Aortic smooth muscle cell (primary cell): ENCODE measurements at places on chromosomes 3 and 15. TPM values are rescaled to one million over a fixed set of nuclear protein-coding genes. Genes with fewer than 3 reads are reported as not detected.

The AADAC gene
- total RNA-seq, result 10.6 and 48.2 TPM in 2 replicates

The MAGEL2 gene
- total RNA-seq, result 0.06 TPM in 1 of 2 replicates, not detected in the other

The GPR149 gene
- not detected in 2 replicates for total RNA-seq

The CYP8B1 gene
- not detected in 2 replicates for total RNA-seq

The ITIH1 gene
- total RNA-seq, result 0.40 and 0.56 TPM in 2 replicates

The CD96 gene
- total RNA-seq, result under 0.01 TPM in 2 replicates

The SERINC4 gene
- under 0.01 and 0.06 TPM in 2 replicates for total RNA-seq

The ZSCAN29 gene
- 16.1 and 17.3 TPM in 2 replicates for total RNA-seq

The SLC4A7 gene
- total RNA-seq, result 209 and 313 TPM in 2 replicates

The LRRC34 gene
- total RNA-seq, result 3.4 and 3.8 TPM in 2 replicates

The ZNF774 gene
- total RNA-seq, result 1.8 and 2.8 TPM in 2 replicates

The ZNF660 gene
- 1.1 and 1.5 TPM in 2 replicates for total RNA-seq

The PGBD4 gene
- 2.2 and 2.4 TPM in 2 replicates for total RNA-seq

The ROBO2 gene
- total RNA-seq, result 0.81 and 3.2 TPM in 2 replicates

The PLSCR2 gene
- total RNA-seq, result 0.40 TPM in 1 of 2 replicates, not detected in the other

The WDR48 gene
- 40.2 and 44.3 TPM in 2 replicates for total RNA-seq

The ALDH1A2 gene
- 3.3 and 7.0 TPM in 2 replicates for total RNA-seq

The PPP1R14D gene
- total RNA-seq, result not detected in 2 replicates

The BOC gene
- total RNA-seq, result 2.3 and 5.0 TPM in 2 replicates

The C15orf62 gene
- total RNA-seq, result under 0.01 and 0.06 TPM in 2 replicates

The USP8 gene
- total RNA-seq, result 36.3 and 52.0 TPM in 2 replicates

The UPK1B gene
- 0.06 and 0.40 TPM in 2 replicates for total RNA-seq

The SLC28A1 gene
- not detected in 2 replicates for total RNA-seq

The IL5RA gene
- not detected in 2 replicates for total RNA-seq

The SENP8 gene
- 2.0 and 2.6 TPM in 2 replicates for total RNA-seq

The RLBP1 gene
- total RNA-seq, result not detected in 2 replicates

The GOLGA6D gene
- total RNA-seq, result not detected in 2 replicates

The CLSTN2 gene
- 2.2 and 3.0 TPM in 2 replicates for total RNA-seq

The ZDHHC23 gene
- 3.8 and 5.4 TPM in 2 replicates for total RNA-seq

The BTD gene
- 20.5 and 23.6 TPM in 2 replicates for total RNA-seq

The REC114 gene
- not detected in 2 replicates for total RNA-seq

The TLR9 gene
- under 0.01 TPM in 1 of 2 replicates, not detected in the other for total RNA-seq

The FBXW12 gene
- not detected in 2 replicates for total RNA-seq

The MORF4L1 gene
- 452 and 573 TPM in 2 replicates for total RNA-seq

The DOCK3 gene
- total RNA-seq, result 0.25 and 0.53 TPM in 2 replicates

The PDZRN3 gene
- 53.7 and 59.6 TPM in 2 replicates for total RNA-seq

The ZPLD1 gene
- total RNA-seq, result 0.19 and 0.26 TPM in 2 replicates

The RAB5A gene
- total RNA-seq, result 65.3 and 77.2 TPM in 2 replicates

The ATP2C1 gene
- total RNA-seq, result 123 and 162 TPM in 2 replicates

The DAZL gene
- not detected in 2 replicates for total RNA-seq

The C3orf22 gene
- not detected in 2 replicates for total RNA-seq

The CHL1 gene
- not detected in 2 replicates for total RNA-seq

The CHRNA3 gene
- 0.13 TPM in 1 of 2 replicates, not detected in the other for total RNA-seq

The CADM2 gene
- total RNA-seq, result 0.12 TPM in 1 of 2 replicates, not detected in the other

The CAMP gene
- not detected in 2 replicates for total RNA-seq

The UMPS gene
- total RNA-seq, result 24.2 and 29.6 TPM in 2 replicates

The SNRPN gene
- 160 and 171 TPM in 2 replicates for total RNA-seq

The RASSF1 gene
- 30.3 and 41.4 TPM in 2 replicates for total RNA-seq

The WDR93 gene
- total RNA-seq, result under 0.01 and 0.06 TPM in 2 replicates

The AQR gene
- total RNA-seq, result 16.8 and 20.8 TPM in 2 replicates
